ENCODE measurements at places on chromosomes 16 and 17.
A peak's percentile ranks its signal among the peaks of the same experiment; 100 is the strongest.

GRCh38 chr17:2053380-2054261 is 1.3 kb upstream of the HIC1 start:
- DNase-seq, result no peak

DNA sequence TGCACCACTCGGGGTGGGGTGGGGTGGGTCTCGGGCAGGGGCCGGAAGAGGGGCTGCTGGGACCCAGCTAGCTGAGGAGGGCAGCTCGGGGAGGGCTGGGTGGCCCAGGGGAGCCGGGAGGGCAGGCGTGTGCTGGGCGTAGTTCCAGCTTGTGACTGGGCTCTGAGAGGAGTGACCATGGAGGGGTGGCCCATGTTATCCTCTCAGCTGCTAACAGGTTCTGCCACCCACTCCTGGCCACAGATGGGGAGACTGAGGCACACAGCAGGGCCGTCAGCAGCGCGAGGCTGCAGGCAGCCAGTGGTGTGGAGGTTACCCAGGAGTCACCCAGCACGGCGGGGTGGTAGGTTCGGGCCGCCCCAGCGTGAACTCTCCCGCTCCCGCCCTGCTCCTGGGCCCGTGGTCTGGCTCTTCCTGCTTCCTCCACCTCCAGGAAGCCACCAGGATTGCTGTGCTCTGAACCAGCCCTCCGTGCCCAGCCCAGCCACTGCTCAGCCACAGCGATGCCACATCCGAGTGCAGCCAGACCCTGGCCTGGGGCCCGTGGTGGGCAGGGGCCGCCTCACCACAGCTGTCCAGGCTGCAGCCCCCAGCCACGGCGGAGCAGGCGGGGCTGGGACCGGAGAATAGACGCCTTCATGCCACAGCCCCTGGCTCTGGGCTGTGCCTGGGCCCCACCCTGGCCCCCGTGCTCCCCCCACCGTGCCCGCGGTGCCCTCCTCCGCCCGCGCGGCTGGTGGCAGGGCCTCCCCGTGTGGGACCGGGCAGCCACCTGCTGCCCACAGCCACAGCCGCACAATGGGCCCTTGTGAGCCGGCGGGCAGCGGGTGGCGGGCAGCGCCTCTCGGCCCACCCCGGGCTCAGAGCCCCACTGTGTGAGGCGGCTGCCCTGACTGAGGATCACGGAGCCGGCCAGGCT is 26.3 kb upstream of the SSTR5 start:
- no peak for DNase-seq

- no peak for DNase-seq
Measured at GRCh38 chr16:2497116-2497630, 16.6 kb upstream of the ATP6V0C start.

- DNase-seq, result peak; percentile 60
Measured at GRCh38 chr17:64661976-64662773, at the start of gene SMURF2. Gene SMURF2, minus strand, starts transcription at chr17:64662307. Its CDS starts 427 bp downstream, at chr17:64661880.

- DNase-seq, result peak; percentile 94
Measured at GRCh38 chr16:29664091-29664921, 1.3 kb downstream of the SPN start.

DNA sequence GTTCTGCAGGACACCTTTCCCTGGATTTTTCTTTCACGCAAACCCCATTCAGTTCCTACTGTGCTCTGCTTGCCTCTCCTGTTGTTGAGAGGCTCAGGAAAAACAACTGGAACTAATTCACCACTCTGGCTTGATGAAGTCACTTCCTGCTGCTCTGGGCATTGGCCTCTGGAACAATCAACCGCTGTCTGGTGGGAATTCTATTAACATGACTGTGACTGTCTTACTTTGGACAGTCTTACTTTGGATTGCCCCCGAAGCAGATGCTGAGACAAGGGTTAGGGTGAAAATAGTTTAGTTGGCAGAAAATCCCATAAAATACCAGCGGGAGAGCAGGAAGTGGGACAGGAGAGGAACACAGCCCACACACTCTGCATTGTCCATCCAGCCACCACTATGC is 90.0 kb upstream of the HSBP1 start:
- no peak for DNase-seq

DNA sequence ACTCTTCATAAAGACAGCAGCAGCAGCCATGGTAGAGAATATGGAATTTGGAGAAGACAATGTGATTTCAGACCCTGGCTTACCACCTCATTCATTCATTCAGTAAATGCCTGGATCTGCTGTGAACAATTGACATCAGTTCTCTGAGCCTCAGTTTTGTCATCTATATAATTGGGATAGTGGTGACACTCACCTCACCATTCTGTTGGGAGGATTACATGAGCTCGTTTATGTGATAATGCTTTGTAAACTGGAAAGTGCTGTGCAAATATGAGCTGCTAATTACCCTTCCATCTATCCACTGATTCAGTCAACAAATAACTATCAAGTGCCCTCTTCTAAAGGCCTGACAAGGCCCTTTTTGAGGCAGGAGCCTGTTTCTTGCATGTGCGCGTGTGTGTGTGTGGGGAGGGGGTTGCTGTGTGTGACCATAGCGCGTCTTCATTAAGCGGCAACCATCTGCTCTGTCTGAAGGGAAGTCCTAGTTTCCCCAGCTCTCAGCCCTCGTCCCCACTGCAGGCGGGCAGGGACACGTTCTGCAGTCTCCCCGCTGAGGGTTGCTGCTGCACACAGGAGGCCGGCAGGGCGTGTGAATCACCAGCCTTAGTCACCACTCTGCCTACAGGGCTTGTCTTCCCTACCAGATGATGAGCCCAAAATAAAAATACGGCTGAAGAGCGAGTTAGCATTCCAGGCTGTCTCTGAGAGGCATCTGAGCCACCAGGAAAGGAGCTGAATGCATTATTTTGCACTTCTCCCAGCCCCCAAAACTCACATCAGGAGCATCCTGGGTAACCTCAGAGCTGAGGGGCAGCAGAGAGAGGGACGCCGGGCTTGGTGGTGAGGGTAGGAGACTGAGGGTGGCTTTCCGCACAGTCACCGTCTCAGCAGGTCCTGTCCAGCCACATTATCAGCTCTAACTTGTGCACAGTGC is 19.9 kb downstream of the ARL4D start:
- DNase-seq, result no peak

Measured in CMK (cell line).